Trophoblast cell (in vitro differentiated cells and primary cell): ENCODE measurements at places on chromosomes 3 and 15.
A peak's percentile ranks its signal among the peaks of the same experiment; 100 is the strongest.

DNA sequence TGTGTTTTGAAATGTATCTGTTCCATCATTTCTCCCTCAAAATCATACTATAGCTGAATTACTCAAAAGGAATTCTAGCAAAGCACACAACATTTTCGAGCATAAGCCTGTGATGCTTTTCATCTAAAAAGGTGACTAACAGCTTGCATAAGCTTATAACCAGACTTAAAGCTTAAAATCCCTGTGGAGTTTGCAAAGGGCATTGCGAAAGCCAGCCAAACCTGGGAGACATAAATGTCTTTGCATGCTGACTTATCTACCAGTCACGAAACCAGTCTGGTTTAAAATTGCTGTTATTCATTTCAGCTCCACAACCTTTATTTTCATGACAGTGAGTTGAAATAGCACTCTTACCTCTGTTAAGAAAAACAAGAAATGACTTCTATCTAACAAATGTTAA, 35.6 kb upstream of the LIPC start:
- H3K36me3 ChIP-seq, result no peaks in the 10 kb centered on the region
- no peak overlapping the region for H3K4me3 ChIP-seq
- DNase-seq, result peak; percentile 98
- H3K27me3 ChIP-seq, result no peaks in the 10 kb centered on the region
- peak overlapping the region; percentile 26 for H3K27ac ChIP-seq
- H3K4me1 ChIP-seq, result peaks cover 24% of the 10 kb centered on the region

DNA sequence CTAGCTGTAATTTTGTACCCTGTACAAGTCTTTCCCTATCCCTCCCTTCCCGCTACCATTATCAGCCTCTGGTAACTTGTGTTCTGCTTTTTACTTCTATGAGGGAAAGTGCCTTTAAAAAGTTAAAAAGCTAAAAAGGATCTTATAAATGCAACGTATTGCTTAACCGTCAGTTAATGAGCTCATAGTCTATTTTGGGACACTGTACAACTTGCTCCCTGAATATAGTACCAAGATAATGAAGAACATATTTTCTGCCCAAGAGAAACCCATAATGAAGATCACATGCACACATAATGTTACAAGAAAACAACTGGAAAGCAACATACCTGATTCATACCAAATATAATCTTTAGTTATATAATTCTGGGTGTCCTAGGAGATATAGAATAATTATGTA, 22.6 kb downstream of the ZIC1 start:
- H3K4me3 ChIP-seq, result no peak overlapping the region
- no peak overlapping the region for H3K27ac ChIP-seq

DNA sequence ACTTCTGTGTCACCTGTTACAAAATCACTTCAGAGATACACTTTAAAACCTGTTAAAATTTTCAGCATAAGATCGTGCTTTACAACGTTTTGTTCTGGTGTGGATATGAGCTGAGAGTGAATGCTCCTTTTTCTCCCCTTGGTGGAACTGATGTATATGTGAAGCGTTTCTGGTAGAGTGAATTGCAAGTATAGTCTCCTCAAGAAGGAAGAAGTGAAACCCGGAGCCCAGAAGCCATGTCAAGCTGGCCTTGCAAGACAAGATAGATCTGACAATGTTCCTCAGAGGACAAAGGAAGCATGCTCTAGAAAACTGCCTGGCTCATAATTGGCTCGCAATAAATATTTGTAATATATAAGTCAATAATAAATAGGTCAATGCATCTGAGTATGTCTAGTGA, 23.6 kb downstream of the SERPINI2 start:
- no peak overlapping the region for H3K27ac ChIP-seq
- H3K4me3 ChIP-seq, result no peak overlapping the region
- H3K27me3 ChIP-seq, result no peaks in the 10 kb centered on the region
- no peaks in the 10 kb centered on the region for H3K4me1 ChIP-seq
- H3K36me3 ChIP-seq, result no peaks in the 10 kb centered on the region
- DNase-seq, result no peak

- H3K27ac ChIP-seq, result no peak overlapping the region
- H3K4me3 ChIP-seq, result no peak overlapping the region
- no peaks in the 10 kb centered on the region for H3K4me1 ChIP-seq
Measured at GRCh38 chr15:33678602-33679001, 289.7 kb upstream of the CHRM5 start.

- no peak overlapping the region for H3K4me3 ChIP-seq
- no peaks in the 10 kb centered on the region for H3K36me3 ChIP-seq
- no peak overlapping the region for H3K27ac ChIP-seq
- DNase-seq, result no peak
- peaks cover 5% of the 10 kb centered on the region for H3K4me1 ChIP-seq
- no peaks in the 10 kb centered on the region for H3K27me3 ChIP-seq
Measured at GRCh38 chr3:31002730-31003129, 108.3 kb upstream of the GADL1 start.

DNA sequence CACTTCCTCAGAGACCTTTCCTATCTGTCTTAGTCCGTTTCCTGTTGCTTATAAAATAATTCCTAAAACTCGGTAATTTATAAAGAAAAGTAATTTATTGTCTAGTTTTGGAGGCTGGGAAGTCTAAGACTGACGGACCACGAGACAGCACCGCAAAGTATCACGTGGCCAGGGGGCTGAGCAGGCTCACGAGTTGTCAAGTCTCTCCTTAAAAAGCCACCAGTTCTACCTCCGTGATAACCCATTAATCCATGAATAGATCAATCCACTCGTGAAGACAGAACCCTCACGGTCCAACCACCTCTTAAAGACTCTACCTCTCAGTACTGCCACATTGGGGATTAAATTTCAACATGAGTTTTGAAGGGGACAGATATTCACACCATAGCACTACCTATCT, 821 bp downstream of the LINS1 start:
- no peaks in the 10 kb centered on the region for H3K36me3 ChIP-seq
- no peak overlapping the region for H3K4me3 ChIP-seq
- no peak for DNase-seq
- H3K4me1 ChIP-seq, result peaks cover 6% of the 10 kb centered on the region

DNA sequence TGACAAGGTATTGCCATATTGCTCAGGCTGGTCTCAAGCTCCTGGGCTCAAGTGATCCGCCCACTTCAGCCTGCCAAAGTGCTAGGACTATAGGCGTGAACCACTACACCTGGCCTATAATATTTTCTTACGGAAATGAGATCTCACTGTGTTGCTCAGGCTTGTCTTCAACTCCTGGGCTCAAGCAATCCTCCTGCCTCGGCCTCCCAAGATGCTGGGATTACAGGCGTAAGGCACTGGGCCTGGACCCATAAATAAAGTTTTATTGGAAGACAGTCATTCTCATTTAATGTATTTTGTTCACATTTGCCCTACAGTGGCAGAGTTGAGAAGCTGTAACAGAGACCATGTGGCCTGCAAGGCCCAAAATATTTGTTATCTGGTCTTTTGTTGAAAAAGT, 142.1 kb downstream of the RBPMS2 start:
- H3K36me3 ChIP-seq, result peaks cover 4% of the 10 kb centered on the region
- H3K4me3 ChIP-seq, result no peak overlapping the region
- H3K27ac ChIP-seq, result no peak overlapping the region
- H3K27me3 ChIP-seq, result no peaks in the 10 kb centered on the region
- no peak for DNase-seq

- peaks cover 18% of the 10 kb centered on the region for H3K4me1 ChIP-seq
- H3K4me3 ChIP-seq, result no peak overlapping the region
- no peaks in the 10 kb centered on the region for H3K36me3 ChIP-seq
- no peak overlapping the region for H3K27ac ChIP-seq
Measured at GRCh38 chr15:70459312-70459711, 304.0 kb downstream of the UACA start.
